ENCODE measurements at places on chromosomes 3 and 15. TPM values are rescaled to one million over a fixed set of nuclear protein-coding genes. Genes with fewer than 3 reads are reported as not detected.
A peak's percentile ranks its signal among the peaks of the same experiment; 100 is the strongest.

- no peak for DNase-seq
- peak overlapping the region; percentile 82 for H3K27ac ChIP-seq
- H3K4me3 ChIP-seq: peak overlapping the region; percentile 78
- H3K27me3 ChIP-seq: no peaks in the 10 kb centered on the region
Measured at GRCh38 chr3:131501949-131502348, 822 bp downstream of the MRPL3 start.

DNA sequence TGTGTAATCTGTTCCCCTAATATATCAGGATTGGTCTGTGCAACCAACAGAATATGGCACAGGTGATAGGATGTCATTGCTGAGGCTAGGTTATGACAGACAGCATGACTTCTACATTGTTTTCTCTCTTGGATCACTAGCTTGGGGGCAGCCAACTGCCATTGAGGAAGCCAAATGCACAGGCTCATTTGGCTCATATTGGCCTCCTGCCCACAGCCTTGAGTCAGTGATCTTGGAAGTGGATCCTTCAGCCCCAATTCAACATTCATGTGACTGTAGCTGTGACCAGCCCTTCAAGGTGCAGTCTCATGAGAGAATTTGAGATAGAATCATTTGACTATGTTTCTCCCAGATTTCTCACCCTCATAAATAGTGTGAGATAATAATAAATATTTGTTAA is 675.6 kb downstream of the GRM7 start:
- no peak overlapping the region for H3K27ac ChIP-seq
- no peak overlapping the region for H3K4me3 ChIP-seq
- no peak for DNase-seq
- no peaks in the 10 kb centered on the region for H3K4me1 ChIP-seq
- H3K27me3 ChIP-seq: no peaks in the 10 kb centered on the region

DNA sequence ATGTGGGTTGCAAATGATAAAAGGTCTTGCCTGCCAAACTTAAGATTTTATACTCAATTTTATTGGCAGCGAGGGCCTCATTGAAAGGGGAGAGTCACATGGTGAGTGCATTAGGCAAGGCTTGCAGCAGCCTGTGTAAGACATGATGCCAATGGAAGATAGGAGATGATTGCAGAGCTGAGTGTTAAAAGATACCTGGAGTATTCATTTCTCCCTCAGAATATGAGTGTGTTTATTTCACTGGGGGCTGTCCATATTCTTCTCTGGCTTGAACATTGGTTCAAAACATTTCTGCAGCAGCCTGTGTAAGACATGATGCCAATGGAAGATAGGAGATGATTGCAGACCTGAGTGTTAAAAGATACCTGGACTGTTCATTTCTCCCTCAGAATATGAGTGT is 165.2 kb upstream of the NUDT16 start:
- no peaks in the 10 kb centered on the region for H3K36me3 ChIP-seq
- no peak overlapping the region for H3K27ac ChIP-seq
- H3K27me3 ChIP-seq: no peaks in the 10 kb centered on the region
- H3K4me3 ChIP-seq: no peak overlapping the region
- no peak for DNase-seq
- no peaks in the 10 kb centered on the region for H3K4me1 ChIP-seq

GRCh38 chr15:25727867-25728600 is 135.1 kb downstream of the ATP10A start:
- no peaks in the 10 kb centered on the region for H3K4me1 ChIP-seq
- no peaks in the 10 kb centered on the region for H3K36me3 ChIP-seq
- no peaks in the 10 kb centered on the region for H3K27me3 ChIP-seq
- DNase-seq: no peak
- H3K27ac ChIP-seq: no peak overlapping the region

DNA sequence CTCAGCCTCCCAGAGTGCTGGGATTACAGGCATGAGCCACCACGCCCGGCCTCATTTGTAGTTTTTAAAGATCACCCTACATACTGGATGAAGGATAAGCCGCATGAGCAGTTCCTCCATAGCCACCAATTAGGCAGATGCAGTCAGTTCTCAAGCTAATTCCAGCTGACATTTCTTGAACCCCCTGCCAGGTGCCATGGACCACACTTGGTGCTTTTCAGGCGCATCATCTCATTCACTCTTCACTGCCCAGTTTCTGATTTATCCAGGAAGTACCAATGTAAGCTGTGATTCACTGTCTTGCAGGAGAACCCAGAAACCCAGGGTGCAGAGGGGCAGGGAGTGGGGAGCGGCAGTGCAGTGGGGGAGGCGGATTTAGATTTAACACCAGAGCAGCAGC is 56.5 kb upstream of the RASA2 start:
- H3K4me3 ChIP-seq: no peak overlapping the region
- H3K4me1 ChIP-seq: peaks cover 82% of the 10 kb centered on the region
- H3K27ac ChIP-seq: peak overlapping the region; percentile 64

- H3K27me3 ChIP-seq: no peaks in the 10 kb centered on the region
- no peak overlapping the region for H3K4me3 ChIP-seq
- peaks cover 41% of the 10 kb centered on the region for H3K36me3 ChIP-seq
- no peak for DNase-seq
Measured at GRCh38 chr15:59028387-59028955, 41.0 kb downstream of the RNF111 start.

DNA sequence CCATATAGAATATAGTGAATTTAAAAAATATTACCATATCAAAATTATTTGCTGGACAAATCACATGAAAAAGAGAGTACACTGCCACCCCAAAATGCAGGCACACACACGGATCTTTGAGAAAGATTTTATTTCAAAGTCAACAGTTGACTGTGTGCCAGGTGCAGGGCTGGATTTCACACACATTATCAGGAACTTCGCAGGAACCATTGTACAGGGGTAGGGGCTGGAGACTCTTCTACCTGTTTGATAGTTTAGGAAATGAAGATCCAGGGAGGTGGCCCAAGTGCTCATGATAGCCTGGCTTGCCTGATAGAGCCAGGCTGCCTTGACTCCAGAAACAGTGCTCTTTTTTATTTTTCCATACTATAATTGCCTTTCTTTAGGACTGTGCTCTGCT is 54.2 kb downstream of the IL1RAP start:
- H3K36me3 ChIP-seq: no peaks in the 10 kb centered on the region
- no peak for DNase-seq
- no peaks in the 10 kb centered on the region for H3K27me3 ChIP-seq
- H3K27ac ChIP-seq: peak overlapping the region; percentile 8
- no peak overlapping the region for H3K4me3 ChIP-seq
- H3K4me1 ChIP-seq: peaks cover 8% of the 10 kb centered on the region

DNA sequence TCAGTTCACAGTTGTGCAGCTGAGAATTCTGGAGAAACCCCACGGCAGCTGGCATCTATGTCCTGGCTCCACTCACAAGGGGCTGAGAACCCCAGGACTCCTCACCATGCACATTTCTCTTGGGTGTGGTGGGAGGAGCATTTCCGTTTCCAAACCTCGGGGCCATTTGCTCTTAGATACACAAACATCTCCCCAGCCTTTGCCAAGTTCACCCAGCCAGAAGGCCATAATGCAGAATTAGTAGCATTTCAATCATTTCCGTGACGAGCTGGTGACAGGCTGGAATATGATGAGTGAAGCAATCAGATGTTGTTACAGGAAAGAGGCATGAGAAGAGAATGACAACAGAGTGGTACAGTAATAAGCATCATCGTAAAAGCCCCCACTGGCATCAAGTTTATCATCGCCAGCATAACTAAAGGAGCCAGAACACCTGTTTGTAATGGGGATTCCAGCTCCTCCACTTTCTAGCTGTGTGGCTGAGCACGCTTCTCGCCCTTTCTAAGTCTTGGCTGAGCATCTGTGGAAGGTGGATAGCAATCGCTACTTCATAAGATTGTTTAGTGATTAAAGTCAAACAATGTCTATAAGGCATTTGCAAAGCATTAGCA is 82.0 kb downstream of the LIPC start:
- DNase-seq: no peak
- H3K27ac ChIP-seq: no peak overlapping the region
- H3K4me1 ChIP-seq: no peaks in the 10 kb centered on the region
- H3K27me3 ChIP-seq: no peaks in the 10 kb centered on the region

GRCh38 chr15:49229922-49230321 is 59.9 kb downstream of the GALK2 start:
- no peak for DNase-seq
- no peaks in the 10 kb centered on the region for H3K4me1 ChIP-seq
- no peaks in the 10 kb centered on the region for H3K27me3 ChIP-seq
- H3K27ac ChIP-seq: no peak overlapping the region

GRCh38 chr15:101844916-101845315 is 32.9 kb downstream of the OR4F15 start:
- H3K4me3 ChIP-seq: no peak overlapping the region
- no peaks in the 10 kb centered on the region for H3K36me3 ChIP-seq
- H3K4me1 ChIP-seq: no peaks in the 10 kb centered on the region
- H3K27ac ChIP-seq: no peak overlapping the region
- peaks cover 17% of the 10 kb centered on the region for H3K27me3 ChIP-seq
- DNase-seq: no peak

GRCh38 chr3:100503448-100503847 is 11.0 kb downstream of the TMEM45A start:
- H3K4me3 ChIP-seq: no peak overlapping the region
- no peak for DNase-seq
- no peaks in the 10 kb centered on the region for H3K36me3 ChIP-seq
- no peak overlapping the region for H3K27ac ChIP-seq
- H3K4me1 ChIP-seq: no peaks in the 10 kb centered on the region

DNA sequence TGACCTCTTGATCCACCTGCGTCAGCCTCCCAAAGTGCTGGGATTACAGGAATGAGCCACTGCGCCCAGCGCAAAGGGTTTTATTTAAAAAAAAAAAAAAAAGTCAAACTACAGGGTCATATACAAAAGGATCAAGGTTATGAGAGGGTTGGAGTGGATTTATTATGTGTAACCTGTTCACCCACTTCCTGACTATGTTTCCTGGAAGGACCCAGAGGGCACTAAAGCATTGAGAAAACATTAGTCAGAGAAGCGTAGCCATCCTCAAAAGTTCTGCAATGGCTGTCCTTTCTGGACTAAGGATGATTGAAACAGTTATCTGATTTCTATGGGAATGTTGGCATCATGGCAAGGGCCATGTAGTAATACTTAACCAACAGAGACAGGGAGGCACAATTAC is 7.3 kb upstream of the SCAPER start:
- H3K4me1 ChIP-seq: no peaks in the 10 kb centered on the region
- no peaks in the 10 kb centered on the region for H3K36me3 ChIP-seq
- no peaks in the 10 kb centered on the region for H3K27me3 ChIP-seq
- no peak overlapping the region for H3K4me3 ChIP-seq
- H3K27ac ChIP-seq: no peak overlapping the region

GRCh38 chr3:57682284-57682683 is 10.6 kb downstream of the DENND6A start:
- H3K4me1 ChIP-seq: no peaks in the 10 kb centered on the region
- no peaks in the 10 kb centered on the region for H3K27me3 ChIP-seq
- no peak overlapping the region for H3K27ac ChIP-seq
- H3K4me3 ChIP-seq: no peak overlapping the region
- no peak for DNase-seq

CISH gene
- 26.3 TPM for total RNA-seq

DNA sequence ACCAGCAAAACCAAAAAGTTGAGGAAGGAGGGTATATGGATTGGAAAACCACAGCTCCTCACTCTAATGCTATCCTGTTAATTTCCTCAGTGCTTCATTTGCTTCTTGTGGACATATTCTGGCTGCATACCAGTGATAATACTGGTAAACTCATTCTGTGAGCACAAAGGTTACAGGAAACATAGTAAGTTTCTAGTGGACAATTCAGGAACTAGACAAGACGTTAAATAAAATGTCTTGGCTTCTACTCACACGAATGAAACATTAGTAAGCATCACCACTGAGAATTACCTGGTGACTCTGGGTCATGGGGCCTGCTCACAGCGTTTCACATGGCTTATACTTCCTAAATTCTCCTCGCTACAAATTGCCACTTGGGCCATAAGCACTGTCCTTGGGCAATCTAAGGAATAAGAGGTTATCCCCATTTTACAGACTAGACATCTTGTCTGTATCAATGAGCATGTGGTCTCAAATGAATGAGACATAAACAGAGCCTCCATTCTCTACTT is 20.1 kb upstream of the PPIB start:
- H3K4me3 ChIP-seq: no peak overlapping the region
- no peaks in the 10 kb centered on the region for H3K4me1 ChIP-seq
- H3K27me3 ChIP-seq: no peaks in the 10 kb centered on the region
- H3K36me3 ChIP-seq: peaks cover 4% of the 10 kb centered on the region

GRCh38 chr3:54481606-54482365 is 359.4 kb downstream of the CACNA2D3 start:
- no peak overlapping the region for H3K27ac ChIP-seq
- no peak for DNase-seq
- H3K27me3 ChIP-seq: no peaks in the 10 kb centered on the region

All from heart left ventricle (tissue), 16 donors.